NCI-H69 (cell line): ENCODE measurements at places on chromosomes 1 and 21.

GRCh38 chr1:53368314-53369033, 40.6 kb upstream of the LRP8 start:
- peak; percentile 71 for DNase-seq

DNA sequence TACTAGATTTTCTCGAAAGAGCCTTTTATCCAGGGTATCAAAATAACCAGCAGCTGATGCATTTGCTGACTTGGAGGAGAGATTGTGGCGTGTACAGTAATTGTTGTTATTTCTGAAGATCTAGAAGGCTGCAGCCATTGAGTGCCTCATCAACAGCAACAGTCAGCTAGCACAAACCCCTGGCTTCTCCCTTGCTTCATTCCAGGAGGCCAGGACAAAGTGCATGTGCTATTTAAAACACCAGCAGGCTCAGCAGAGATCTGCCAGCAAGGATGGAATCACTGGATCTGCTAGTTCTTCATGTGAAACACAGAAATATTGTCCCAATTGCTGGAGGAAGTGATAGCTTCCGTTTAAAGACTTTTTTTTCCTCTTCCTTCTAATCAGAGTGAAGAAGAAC, 2.8 kb upstream of the NGF start:
- no peak for DNase-seq

- DNase-seq, result no peak
Measured at GRCh38 chr21:41280115-41280919, 36.3 kb upstream of the FAM3B start.

- DNase-seq, result no peak
Measured at GRCh38 chr21:45419162-45419561, 14.2 kb downstream of the COL18A1 start.

DNA sequence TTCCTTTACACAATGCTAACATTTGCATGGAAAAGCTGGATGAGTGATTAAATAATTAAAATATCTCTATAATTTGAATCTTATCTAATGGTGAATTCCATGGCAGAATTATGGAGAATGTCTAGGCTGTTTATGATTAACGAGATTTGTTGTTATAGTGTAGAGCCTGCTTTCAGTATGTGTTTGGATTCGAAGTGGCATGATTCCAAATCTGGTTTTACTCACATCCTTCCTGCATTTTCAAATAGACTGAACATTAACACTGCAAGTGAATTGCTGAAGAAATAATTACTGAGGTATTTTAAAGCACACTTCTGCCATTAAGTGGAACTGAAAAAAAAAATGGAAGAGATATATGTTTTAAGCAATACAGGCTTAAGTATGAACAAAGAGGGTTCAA, 5.1 kb upstream of the NEK7 start:
- DNase-seq, result peak; percentile 76

- DNase-seq, result peak; percentile 43
Measured at GRCh38 chr1:25688390-25689119, 72.0 kb downstream of the MAN1C1 start.

GRCh38 chr1:192726820-192727504, 81.9 kb upstream of the RGS2 start:
- peak; percentile 31 for DNase-seq

DNA sequence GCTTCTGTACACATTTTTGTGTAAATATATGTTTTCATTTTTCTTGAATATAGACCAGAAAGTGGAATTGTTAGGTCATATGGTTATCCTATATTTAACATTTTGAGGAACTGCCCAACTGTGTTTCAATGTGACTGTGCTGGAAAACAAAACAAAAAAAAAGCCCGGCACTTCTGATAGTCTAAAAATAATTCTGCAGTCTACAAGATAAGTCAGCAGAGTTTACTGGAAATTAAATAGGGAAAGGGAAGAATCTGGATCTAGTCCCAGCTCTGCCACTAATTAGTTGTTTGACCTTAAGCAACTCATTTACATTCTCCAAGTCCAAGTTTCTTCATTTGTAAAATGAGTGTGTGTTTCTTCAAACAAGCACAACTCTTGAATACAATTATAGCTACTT, 869.1 kb upstream of the B3GALT2 start:
- DNase-seq, result no peak

DNA sequence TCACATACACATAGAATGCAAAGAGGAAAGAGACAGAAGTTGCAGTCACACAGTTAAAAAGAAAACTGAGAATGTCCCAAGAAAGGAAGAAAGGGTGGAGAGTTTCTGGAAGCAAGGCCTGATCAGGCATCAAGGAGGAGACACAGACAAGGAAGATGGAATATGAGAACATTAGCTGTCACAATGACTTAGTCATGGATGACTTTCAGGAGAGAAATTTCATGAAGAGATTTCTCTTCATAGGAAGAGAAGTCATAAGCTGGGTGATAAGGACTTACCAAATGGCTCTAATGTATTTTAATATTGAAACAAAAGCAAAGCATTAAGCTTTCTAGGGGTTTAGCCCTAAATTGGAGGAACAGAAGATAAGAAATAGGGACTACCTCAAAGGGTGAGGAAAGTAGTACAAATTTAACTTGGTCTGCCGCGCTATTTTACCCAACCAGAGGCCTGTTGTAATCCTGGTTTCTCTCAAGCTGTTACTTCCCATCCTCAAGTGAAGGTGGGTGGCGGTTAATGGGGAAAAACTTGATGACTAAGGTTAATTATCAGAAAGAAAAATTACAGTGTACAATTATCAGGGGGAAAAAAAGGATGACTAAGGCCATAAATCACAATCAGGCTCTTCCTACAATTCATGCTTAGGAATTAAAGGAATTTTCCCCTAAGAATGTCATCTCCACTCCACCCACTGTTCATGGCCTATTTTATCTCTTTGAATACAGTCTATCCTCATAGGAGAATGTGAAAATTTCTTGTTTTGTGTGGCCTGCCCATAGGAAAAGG, 93.9 kb upstream of the ADGRL2 start:
- DNase-seq, result no peak

DNA sequence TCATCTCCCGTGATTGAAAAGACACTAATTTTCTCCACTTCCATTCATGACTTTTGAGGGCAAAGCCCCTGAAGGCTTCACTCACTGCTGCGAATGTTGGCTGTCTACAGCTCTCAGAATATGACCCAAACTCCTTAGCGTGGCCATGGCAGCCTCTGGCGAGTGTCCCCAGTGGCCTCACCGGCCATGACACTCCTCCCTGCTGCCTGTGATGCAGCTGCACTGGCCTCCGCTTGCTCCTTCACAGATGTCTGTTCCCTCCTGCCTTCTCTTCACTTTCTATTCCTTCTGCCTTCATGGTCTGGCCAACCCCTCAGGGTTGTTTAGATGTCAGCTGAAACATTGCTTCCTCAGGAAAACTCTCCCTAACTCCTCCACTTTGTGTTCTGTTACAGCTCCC, 30.8 kb upstream of the PTPRF start:
- no peak for DNase-seq

DNA sequence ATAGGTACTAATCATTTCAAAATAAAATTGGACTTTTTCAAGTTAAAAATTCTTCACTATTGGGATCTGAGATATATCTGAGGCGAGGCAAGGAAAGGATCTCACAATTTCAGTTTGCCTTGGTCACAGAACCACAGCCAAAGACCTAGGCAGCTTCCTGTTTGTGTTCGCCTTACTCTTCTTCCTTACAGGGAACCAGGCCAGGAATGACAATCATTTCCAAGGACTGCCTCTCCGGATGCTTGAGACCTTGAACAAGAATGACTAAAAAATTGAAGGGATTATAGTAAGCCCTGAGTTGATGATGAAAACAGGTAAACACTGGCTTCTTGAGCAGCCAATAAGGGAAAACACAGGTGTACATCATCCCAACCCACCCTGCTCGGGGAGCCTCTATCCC, 35.2 kb upstream of the SERBP1 start:
- no peak for DNase-seq
